ENCODE measurements at places on chromosomes 6 and 20.

GRCh38 chr6:31715022-31715958 lies at the start of gene LY6G6D:
TSS of gene LY6G6D (plus strand) at chr6:31715348. CDS start at chr6:31715356, 8 bp downstream.
- DNase-seq, result no peak

- no peak for DNase-seq
Observed at GRCh38 chr6:40674170-40674569, 87.0 kb upstream of the LRFN2 start.

GRCh38 chr6:15842727-15843117 lies 179.9 kb upstream of the DTNBP1 start:
- no peak for DNase-seq

GRCh38 chr20:47146686-47147085 lies 209.8 kb downstream of the ZMYND8 start:
- DNase-seq, result no peak

- DNase-seq, result no peak
Observed at GRCh38 chr6:140774080-140774505, 1358.6 kb upstream of the GJE1 start.

DNA sequence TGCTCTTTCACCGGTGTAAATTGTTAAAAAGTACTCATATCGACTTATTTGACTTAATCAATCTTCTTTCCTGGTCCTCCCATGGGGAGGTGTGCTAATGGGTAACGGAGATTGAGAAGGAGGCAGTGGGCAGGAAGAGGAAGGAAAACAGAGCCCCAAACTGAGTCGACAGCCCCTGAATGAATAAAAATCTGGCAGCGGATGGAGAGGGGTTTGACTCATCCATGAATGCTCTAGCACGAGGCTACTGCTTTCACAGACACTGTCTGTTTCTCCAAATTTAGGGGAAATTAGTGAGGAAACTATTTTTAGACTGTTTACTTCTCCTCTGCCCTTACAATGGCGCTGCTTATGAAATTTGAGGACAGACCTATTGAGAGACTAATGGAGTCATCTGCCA lies 142.2 kb upstream of the ATXN1 start:
- no peak for DNase-seq

DNA sequence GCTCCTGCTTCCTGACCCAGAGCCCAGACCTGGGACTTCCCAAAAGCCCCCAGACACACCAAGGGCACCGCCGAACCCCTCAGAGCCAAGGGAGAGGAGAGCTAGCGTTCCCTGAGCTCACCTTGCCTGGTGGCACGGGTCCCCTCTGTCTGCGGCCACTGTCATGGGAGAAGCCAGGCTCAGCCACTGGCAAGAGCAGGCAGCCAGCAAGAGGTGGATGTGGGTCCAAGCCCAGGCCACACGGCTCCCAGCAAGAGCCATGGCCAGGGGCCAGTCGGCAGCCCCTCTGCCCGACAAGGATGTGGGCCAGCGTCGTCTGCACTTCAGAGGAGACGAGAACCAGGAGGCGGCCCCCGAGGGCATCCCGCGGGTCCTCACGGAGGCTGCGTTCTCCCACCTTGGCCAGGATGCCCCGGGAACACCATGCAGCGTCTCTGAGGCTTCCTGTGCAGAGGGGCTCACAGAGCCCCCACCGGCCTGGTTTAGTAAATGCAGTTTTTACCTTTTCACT lies 2.2 kb upstream of the PPDPF start:
- no peak for DNase-seq

Measured in neural crest cell (in vitro differentiated cells).